Activated gamma-delta T cell (primary cell): ENCODE measurements at places on chromosomes 5 and 9.
A peak's percentile ranks its signal among the peaks of the same experiment; 100 is the strongest.

- DNase-seq = no peak
Observed at GRCh38 chr5:38447786-38448185, 108.7 kb downstream of the LIFR start.

DNA sequence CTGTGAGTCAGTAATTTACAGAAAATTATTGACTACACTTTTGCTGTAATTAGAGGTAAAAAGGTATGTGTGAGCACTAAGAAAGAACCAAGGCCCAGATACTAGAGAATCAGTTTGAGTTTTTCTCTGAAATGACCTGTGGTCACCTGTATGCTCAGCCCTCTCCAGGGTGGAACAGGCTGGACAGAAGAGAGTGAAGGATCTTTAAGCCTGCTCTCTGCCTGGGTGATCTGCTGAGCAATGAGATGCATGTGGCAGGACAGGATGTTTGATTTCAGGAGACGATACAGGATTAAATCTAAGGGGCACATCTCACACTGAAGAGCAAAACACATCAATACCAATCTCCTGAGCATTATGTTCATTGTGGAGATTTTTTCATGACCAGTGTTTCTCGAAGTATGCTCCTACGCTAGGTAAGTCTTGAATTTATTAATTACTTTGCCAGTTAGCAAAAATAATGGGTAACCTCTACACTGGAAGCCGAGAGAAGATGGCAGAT lies 25.5 kb downstream of the HMGCR start:
- no peak for DNase-seq

GRCh38 chr5:180034564-180034963 lies 37.0 kb downstream of the RNF130 start:
- no peak for DNase-seq

DNA sequence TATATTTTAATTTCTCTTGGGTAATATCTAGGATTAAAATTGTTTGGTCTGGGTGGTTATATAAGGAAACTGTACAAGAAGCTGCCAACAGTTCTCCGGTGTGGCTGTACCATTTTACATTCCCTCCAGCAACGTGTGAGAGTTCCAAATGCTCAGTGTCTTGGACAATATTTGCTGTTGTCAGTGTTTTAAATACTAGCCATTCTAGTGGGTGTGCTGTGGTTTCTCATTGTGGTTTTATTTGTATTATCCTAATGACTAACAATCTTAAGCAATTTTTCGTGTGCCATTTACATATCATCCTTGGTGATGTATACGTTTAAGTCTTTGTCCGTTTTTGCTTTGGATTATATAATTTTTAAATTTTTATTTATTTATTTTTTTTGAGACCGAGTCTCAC lies 34.0 kb downstream of the TNFSF15 start:
- DNase-seq = no peak

GRCh38 chr9:137467161-137467581 lies 8.0 kb upstream of the NSMF start:
- DNase-seq = no peak

GRCh38 chr5:172389578-172390112 lies 64.7 kb downstream of the SH3PXD2B start:
- no peak for DNase-seq

DNA sequence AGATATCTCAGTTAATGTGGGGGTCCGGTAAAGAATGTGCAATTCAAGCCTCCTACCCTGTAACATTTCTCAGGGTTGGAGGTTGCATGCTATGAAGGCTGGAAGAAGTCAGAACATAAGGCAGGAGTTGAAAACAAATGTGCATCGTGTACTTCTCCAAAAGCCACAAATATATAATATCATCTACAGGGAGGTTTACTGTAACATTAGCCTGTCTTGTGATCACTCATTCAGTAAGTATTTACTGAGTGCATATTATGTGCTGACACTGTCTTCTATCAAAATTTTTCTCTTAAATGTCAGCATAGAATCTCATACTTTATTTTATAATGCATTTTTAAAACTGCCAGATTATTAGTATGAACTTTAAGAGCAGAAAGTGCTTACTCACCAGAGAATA lies 105.6 kb upstream of the ZNF366 start:
- no peak for DNase-seq

GRCh38 chr5:82314964-82315758 lies 37.0 kb upstream of the RPS23 start:
- no peak for DNase-seq

GRCh38 chr9:31103836-31104235 lies 1280.6 kb upstream of the ACO1 start:
- no peak for DNase-seq

GRCh38 chr5:86977808-86978207 lies 289.9 kb upstream of the RASA1 start:
- DNase-seq = no peak

DNA sequence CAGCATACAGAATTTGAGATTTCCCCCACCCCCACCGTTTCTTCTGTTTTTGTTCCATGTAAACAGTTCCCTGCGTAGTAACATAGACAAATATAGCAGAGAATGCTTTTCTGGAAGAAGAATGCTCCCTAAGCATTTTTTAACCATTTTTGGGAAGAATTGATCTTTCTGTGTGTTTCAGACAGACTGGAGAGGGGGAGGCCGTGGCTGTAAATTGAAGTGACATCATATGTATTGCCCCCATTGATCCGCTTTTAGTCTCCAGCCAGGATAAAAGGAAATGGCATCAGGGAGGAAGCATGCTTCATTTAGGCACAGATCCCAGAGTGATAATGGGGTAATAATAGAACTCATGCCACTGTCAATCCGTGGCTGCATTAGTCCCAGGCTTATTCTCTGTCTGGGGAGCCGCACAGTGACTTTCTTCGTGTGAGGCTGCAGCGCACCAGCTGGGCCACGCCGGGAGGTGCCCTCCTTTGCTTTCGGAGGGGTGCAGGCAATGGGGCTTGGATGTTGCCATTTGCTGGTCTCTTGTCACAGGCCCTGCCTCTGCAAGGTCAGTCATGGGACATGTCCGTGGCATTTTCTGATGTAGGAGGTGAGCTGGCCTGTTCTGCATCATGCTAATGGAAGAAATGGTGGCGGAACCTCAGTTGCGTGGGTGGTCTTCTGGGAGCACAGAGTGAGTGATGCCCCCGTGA lies 261.5 kb downstream of the FANCC start:
- DNase-seq = no peak

DNA sequence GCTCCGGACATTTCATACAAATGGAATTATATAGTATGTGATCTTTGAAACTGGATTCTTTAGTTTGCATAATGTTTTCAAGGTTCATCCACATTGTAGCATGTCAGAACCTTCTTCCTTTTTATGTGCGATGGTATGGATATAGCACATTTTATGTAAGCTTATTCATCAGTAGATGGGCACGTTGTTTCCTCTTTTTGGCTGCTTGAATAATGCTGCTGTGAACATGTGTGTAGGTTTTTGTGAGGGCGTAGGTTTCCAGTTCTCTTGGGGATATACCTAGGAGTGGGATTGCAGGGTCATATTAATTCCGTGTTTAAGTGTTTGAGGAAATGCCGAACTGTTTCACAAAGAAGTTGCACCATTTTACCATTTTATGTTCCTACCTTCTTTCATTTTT lies 187.8 kb downstream of the NR3C1 start:
- DNase-seq = no peak

DNA sequence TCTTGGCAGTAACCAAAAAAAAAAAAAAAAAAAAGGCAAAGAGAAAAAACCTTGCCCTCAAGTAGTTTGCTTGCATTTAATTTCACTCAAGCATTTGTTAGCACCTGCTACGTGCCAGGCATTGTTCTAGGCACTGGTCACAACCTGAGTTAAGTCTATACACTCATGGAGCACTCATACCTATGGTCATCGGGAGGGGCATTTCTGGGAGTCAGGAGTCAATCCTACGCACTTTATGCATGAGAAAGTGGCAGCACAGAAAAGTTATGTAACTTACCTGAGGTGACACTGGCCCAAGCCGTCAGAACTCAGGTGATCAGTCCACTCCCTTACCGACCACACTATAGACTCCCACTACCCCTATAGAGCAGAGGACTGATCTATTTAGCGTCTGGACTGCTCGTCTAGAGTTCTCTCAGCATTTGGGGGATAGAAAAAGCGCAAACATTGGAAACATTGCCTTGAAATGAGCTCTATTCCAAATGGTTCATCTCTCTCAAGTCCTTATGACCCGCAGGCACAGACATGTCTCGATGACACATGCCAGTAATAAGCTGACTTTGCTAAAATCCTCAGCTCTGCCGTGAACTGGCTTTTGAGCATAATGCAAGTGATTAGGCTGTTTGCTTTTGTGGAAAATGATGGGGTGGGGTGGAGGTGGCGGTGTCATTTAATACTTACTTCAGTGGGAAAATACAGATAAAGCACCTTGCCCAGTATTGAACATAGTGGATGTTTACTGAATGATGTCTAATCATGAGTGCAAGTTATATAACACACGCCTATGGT lies 160.2 kb downstream of the ARHGEF28 start:
- no peak for DNase-seq

- no peak for DNase-seq
Observed at GRCh38 chr9:20333991-20334390, 288.3 kb downstream of the MLLT3 start.

DNA sequence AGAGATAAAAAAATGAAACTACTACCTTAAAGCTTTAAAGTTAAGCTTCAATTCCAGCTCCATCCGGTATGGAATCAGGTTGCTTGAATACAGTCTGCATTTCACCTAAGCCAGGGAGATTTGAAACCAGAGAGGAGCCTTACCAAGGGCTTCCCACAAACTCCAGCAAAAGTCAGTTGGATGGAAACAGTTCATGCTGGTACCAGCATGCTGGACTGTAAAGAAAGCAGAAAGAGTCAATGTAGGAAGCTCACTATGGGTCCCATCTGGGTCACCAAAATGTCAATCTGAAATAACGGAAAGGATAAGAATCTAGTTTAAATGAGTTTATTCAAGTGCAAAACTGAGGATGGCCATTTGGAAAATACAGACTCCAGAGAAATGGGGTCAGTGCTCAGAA lies 65.3 kb downstream of the CDO1 start:
- DNase-seq = no peak

DNA sequence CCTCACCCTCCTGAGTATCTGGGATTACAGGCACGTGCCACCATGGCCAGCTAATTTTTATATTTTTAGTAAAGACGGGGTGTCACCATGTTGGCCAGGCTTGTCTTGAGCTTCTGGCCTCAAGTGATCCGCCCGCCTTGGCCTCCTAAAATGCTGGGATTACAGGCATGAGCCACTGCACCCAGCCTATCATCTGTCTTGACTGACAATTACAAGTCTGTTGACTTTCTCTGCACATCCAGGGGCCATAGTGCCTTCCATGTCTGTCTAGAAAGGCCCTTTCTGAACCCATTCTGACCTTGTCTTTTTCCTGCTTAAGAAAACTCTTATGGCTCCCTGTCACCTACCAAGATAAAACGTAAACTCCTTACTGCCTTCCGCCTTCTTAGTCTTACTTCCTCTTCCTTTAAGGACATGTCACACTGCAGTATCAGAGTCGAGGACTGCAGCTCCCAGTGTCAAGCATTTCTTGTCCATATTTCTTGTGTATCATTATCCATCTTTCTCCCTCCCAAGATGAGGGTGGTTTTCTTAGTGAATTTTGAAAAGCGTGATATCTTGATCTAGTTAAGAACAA lies 49.9 kb upstream of the SHB start:
- no peak for DNase-seq

GRCh38 chr9:14530366-14530765 lies 162.9 kb downstream of the ZDHHC21 start:
- no peak for DNase-seq

DNA sequence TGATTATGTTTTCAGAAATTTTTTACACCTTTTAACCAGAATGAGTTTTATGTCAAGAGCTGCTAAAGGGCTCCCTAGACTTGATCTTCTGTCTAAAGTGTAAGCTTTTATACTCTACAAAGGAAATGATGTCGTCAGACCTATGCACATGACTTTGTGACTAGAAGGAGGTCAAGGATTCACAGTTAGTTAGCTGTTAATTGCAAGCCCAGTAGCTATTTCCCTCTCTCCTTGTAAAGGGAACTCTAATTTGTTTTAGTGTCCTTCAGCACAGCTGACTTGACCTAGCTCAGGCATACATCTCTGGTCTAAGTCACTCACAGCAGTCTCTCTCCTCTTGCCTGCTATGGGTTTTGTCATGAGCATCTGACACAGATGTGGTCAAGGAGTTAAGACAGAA lies 173.5 kb upstream of the NREP start:
- DNase-seq = no peak

DNA sequence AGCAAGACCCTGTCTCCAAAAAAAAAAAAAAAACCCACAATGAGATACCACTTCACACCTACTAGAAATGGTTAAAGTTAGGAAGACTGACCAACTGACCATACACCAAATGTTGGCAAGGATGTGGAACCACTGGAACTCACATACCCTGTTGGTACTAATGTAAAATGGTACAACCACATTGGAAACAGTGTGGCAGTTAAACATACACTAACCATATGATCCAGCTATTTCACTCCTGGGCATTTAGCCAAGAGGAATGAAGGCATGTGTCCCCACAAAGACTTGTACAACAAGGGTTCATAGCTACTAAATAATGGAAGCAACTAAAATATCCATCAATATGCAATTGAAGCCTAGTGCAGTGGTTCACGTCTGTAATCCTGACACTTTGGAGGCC lies 21.3 kb downstream of the NAIF1 start:
- DNase-seq = no peak

- DNase-seq = peak; percentile 37
Observed at GRCh38 chr9:36151316-36152210, 15.0 kb downstream of the GLIPR2 start.

DNA sequence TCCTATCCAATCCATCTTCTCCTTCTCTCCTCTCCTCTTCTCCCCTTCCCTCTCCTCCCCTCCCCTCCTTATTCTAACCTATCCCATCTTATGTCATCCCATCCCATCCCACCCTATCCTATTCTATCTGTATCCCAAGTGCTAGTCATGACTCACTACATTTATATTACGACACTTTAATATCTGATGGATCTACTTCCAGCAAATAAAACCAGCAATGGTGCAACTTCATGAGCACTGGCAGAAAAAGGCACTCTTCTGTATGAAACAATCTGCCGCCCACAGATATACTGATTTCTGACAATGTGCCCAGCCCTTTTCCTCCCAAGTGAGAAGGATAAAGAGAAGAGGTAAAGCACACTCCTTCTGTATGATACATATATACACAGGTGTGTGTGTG lies 86.6 kb upstream of the ANKH start:
- DNase-seq = no peak

DNA sequence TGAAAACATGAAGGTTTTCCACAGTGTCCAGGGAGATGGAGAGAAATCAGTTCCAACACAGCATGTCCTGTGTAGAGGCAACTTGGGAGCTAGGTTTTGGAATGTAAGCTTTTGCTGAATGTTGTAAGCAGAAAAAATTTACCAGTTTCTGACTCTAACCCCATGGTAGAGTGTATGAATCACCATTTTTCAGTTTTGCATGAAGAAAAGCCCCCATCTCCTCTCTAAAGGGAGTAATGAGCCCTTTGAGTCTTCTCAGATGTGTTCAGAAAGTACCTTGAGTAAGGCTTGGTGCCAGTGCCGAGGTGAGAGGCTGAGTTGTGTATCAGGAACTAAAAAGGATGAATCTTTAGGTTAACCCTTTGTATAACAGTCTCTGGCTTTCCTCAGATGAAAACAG lies 96.2 kb downstream of the ADRB2 start:
- DNase-seq = no peak
